ENCODE measurements at places on chromosomes 7 and 10.

DNA sequence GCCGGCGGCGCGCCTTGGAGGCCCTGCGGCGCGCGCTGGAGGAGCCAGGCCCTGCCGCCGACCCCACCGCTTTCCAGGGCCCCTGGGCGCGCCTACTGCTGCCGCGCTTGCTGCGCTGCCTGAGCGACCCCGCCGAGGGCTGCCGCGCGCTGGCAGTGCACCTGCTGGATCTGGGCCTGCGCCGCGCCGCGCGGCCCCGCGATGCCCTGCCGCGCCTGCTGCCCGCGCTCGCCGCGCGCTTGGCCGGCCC is 280 bp downstream of the DNAAF5 start:
- H3K4me1 ChIP-seq = peaks cover 20% of the 10 kb centered on the region
- DNase-seq = no peak
- H3K27me3 ChIP-seq = no peaks in the 10 kb centered on the region

GRCh38 chr7:25861164-25861496 is 290.9 kb upstream of the NFE2L3 start:
- peaks cover 35% of the 10 kb centered on the region for H3K4me1 ChIP-seq
- peaks cover 9% of the 10 kb centered on the region for H3K36me3 ChIP-seq
- DNase-seq = no peak

- peaks cover 20% of the 10 kb centered on the region for H3K4me1 ChIP-seq
- DNase-seq = no peak
- H3K27me3 ChIP-seq = peaks cover 2% of the 10 kb centered on the region
- no peaks in the 10 kb centered on the region for H3K36me3 ChIP-seq
- no peak overlapping the region for H3K4me3 ChIP-seq
Measured at GRCh38 chr7:25263337-25263736, 35.1 kb upstream of the NPVF start.

DNA sequence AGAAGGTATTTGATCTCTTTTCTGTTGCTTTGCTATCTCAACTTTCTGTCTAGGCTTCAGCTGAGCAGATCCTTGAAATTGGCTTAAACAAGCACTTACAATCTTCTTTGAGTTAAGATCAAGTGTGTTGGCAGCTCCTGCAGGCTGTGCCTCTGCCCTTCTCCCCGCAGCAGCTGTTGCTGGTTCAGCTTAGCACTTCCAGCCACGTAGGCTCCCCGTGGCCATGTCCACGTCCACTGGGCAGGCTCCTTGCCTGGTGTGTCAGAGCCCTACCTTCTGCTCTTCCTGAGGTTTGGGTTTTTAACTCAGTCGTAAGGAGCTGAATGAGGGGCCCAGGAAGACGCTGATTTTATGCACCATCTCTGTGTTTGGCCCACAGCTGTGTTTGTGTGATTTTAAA is 47.2 kb downstream of the CAMK1D start:
- H3K4me1 ChIP-seq = peaks cover 14% of the 10 kb centered on the region
- no peak overlapping the region for H3K27ac ChIP-seq
- no peak for DNase-seq

- peaks cover 50% of the 10 kb centered on the region for H3K4me1 ChIP-seq
- no peaks in the 10 kb centered on the region for H3K36me3 ChIP-seq
- peak overlapping the region; percentile 81 for H3K27ac ChIP-seq
- peaks cover 41% of the 10 kb centered on the region for H3K27me3 ChIP-seq
- H3K4me3 ChIP-seq = peak overlapping the region; percentile 52
- peak; percentile 63 for DNase-seq
Measured at GRCh38 chr7:2104107-2104710, 128.5 kb downstream of the MAD1L1 start.

All from immature natural killer cell (primary cell).